AG09309 (cell line): ENCODE measurements at places on chromosomes 12 and 14.

DNA sequence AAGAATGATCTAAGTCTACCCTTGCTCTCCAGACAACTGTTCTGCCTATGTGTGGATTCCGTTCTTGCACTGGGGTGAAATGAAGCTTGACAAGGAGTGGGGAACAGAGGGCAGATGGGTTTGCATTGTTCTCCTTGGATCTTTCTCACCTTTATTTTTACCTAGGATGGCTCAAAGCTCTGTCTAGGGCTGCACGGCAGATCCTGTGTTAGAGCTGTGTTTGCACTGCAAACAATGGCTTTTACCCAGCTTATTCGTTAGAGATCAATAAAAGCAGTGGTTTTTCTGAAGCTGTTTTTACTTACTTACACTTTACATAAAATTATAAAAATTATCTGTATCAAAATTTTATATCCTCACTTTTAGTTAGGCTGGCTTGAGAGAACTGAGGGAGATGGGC is 105.1 kb downstream of the LRIG3 start:
- DNase-seq = no peak

- no peak for DNase-seq
Measured at GRCh38 chr12:17802657-17803641, 287.0 kb downstream of the RERGL start.

DNA sequence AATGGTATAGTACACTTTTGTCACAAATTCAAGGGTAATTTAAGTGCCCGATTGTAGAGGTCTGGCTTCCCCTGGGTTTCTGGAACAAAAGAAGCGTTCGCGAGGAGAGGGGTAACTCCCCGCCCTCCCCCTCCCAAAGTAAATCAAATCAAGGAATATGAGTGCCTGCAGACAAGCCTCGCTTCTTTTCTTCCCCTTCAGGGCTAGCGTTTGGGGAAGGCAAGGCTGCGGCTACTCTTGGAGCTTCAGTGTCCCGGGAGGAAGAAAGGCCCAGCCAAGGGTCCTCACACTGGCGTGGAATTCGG is 456 bp upstream of the TMPO start:
- no peak for DNase-seq

DNA sequence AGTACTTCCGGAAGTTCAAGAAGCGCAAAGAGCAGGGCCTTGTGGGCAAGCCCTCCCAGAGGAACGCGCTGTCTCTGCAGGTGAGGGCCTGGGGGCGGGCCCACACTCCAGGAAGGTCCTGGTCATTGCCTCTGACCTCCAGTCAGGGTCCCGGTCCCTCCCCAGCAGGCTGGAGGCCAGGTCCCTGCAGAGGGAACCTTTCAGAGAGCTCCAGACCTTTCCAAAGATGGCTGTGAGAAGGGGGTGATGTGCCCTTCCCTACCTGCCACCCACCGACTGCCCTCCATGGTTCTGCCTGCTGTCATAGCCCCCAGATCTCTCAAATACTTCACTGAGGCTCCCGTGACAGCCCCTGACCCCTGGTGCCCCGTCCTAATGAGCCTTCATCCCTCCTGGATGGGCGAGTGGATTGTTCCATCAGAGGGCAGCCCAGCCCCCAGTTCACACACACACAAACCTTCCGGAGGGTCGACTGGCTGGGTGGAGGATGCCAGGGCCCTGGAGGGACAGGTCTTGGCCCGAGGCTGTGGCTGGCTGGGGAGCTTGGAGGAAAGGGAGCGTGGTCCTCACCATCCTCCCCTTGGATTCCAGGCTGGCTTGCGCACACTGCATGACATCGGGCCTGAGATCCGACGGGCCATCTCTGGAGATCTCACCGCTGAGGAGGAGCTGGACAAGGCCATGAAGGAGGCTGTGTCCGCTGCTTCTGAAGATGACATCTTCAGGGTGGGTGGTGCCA is 117.5 kb upstream of the FKBP4 start:
- DNase-seq = no peak

GRCh38 chr12:118189741-118190191 is 53.8 kb downstream of the PEBP1 start:
- DNase-seq = no peak

DNA sequence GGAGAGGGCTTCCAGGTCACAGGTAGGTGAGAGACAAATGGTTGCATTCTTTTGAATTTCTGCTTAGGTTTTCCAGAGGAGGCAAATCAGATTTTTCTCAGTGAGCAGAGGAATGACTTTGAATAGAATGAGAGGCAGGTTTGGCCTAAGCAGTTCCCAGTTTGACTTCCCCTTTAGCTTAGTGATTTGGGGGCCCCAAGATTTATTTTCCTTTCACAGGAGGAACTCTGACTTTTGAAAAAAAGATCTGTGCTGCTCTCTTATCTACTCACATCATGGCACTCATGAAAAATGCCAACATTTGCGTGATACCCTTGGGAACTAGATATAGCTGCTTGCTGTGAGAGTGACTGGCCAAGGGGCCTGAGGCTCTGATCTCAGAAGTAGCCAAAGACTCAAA is 58.0 kb upstream of the EVL start:
- no peak for DNase-seq

- no peak for DNase-seq
Measured at GRCh38 chr12:20629414-20630156, 65.5 kb upstream of the SLCO1C1 start.

GRCh38 chr14:88879022-88879421 is 54.6 kb downstream of the TTC8 start:
- no peak for DNase-seq

DNA sequence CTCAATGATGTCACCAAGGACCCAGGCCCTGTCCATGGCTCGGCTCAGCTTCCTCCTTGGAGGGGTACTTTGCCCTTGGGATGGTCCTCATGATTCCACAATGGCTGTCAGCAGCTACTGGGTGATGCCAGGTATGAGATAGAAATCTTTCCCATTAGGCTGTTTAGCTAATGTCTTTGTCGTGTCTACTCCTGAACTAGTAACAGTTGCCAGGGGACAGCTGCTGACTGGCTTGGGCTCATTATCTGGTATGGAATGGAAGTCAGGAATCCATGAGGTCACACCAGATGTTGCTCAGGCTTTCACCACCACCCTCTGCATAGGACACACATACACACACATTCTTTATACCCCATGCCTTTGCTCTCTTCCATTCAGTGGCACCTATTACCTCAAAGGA is 9.2 kb downstream of the PRPH start:
- DNase-seq = peak; percentile 31

GRCh38 chr12:122080149-122081082 is 1.9 kb downstream of the MLXIP start:
- DNase-seq = peak; percentile 64

- no peak for DNase-seq
Measured at GRCh38 chr14:44700694-44701093, 193.6 kb upstream of the FSCB start.

GRCh38 chr12:47985596-47986290 is 18.5 kb downstream of the COL2A1 start:
- DNase-seq = no peak

DNA sequence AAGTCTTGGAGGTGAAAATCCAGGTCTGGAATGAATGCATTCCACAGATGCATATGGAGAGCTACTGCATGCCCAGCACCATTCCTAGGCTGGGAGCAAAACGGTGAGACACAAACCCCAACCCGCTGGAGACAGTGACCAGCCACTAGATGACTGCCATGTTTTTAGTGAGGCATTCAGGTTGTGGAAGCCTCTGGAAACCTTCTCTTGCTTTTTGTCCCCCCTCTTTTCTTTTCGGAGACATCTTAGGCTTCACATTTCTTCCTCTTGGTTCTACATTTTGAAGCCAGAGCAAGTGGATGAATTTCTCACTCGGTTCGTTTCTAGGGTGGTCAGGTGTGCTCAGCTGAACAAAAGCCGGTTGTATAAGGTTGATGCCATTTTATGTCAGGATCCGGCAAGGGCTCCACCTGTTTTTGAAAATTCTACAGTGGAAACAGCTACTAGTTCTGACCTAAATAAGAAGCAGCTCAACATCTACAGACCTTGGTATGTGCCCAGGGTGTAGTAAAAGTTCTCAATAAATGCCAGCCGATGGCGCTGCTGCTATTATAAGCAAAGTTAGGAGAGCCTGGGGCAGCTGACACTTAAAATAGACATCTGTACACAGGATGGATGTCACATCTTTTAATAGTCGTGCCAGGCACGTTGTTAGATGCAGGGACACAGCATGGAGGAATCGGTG is 1.8 kb upstream of the ZNF839 start:
- DNase-seq = no peak

DNA sequence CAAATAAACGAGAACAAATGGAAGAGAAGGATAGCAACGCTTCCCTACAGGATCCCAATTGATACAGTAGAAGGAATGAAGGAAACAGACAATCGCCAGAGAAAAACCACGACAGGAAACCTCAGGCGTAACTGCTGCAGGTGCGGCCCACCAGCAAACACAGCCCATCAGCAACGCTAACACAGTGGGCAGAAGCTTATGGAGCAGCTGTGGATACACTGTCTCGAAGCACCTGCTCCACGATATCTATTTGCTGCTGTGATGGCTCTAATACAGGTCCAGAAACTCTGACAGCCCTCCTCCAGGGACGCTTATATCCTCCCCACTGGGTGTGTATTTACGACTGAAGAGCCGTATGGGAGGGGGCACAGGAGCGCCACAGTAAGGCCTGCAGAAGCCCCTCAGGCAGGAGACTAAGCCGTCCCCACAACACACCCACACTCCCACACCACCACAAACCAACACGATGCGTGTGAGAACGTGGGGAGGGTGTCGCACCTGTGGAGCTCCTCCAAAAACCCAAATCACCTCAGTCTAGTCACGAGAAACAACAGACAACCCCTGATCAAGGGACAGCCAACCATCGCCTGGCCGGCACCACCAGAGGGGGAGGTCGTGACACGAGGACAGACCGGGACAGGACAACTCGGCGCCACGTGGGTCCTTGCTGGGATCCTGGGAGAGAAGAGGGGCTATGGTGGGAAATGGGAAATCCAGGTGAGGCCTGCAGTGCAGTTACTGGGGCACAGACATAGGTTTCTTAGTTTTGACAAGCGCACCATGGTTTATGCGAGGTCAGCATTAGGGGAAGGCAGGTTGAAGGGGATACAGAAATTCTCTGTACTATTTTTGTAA is 24.0 kb downstream of the POLE start:
- no peak for DNase-seq

DNA sequence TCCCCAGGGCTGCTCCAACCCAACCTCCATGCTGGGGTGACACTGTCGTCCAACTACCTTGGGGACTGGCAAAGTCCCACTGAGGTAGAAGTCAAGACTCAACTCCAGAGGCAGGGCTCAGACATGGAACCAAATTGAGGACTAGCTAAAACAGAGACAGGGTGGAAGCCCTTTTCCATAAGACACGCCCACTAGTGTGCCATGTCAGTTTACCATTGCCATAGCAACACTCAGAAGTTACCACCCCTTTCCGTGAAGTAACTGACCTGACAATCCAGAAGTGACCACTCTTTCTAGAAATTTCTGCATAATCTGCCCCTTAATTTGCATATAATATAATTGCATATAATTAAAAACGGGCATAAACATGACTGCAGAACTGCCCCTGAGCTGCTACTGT is 409.6 kb downstream of the MED13L start:
- DNase-seq = no peak

DNA sequence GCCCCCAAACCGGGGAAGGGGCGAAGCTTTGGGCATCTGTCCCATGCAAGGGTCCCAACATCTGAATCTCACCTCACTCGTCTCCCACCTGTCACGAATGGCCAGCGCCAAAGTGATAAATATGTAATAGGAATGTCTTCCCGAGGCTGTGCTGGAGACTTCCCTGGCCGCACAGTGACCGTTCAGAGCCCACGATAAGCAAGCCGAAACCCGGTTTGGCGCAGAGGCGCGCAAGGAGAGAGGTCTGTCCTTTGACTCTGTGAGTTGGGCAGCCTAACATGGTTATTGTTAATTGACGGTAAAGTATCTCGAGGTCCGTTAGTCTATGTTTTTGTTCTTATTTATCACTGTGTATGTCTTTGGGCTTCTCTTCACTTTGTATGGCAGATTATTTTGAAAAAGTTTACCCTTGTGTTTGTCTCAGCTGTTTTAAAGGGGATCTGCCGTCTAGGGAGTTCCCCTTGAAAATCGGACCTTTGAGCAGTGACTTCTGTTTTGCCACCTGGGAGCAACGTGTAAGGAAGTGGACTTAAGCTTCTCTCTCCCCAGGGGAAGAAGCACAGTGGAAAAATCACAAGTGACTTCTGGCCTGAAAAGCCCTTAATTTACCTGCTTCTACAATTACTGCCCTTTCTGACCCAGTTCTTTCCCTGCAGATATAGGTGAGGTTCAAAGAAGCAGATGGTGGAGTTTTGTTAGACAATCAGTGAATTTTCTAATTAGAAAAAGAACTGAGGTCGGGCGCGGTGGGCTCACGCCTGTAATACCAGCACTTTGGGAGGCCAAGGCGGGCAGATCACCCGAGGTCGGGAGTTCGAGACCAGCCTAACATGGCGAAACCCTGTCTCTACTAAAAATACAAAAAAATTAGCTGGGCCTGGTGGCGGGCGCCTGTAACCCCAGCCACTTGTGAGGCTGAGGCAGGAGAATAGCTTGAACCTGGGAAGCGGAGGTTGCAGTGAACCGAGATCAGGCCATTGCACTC is 1.1 kb upstream of the TM9SF1 start:
- DNase-seq = no peak

DNA sequence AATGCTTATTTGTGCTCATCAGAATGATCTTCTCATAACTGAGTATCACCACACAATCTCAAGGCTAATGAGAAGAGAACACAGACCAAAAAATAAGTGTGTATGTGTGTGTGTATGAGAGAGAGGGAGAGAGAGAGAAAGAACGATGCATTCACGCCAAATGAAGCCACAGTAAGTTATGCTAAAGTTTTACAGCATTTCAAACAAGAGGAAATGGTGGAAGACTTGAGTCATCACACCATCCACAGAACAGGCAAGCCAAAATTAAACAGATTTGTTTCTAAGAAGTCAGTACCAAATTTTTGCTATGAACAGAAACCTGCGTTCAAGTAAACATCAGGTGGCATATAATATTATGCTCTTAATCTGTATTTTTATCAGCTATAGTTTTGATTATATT is 141.2 kb downstream of the MED13L start:
- DNase-seq = no peak

DNA sequence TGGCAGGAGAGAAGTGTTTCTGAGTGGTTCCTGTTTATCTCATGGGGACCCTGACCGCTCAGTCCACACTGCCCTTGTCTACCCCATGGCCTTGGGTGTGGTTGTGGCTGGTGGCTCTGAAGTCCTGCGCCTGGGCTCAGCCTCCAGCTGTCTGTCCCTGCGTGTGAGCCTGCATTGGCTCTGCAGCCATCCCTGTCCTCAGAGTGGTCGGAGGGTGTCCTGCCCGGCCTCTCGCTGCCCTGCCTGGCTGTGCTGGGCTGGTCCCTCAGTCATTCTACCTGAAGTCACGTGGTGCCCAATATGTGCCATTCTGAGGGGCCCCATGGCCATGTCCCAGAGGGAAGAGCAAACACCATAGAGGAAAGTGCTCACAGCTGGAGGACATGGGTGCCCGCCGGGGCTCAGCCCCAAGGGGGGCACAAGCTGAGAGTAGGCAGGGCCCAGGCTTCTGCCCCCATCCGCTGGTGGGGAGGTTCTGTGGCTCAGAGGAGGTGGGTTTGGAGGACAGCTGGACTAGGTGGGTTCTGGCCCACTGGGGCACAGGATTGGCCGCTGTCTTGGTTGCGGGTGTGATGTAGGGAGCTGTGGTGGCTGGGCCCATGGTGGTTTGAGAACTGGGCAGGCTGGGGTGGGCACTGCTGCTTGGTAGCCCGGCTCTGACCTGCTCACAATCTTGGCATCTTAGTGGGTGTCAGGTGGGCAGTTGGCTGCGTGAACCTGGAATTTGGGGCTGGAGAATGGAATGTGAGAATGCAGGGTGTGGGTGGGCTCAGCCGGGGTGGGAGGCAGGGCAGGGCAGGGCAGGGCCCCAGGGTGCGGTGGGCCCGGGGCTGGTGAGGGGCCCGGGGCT is 11.6 kb downstream of the TEDC1 start:
- DNase-seq = no peak
